T-helper 9 cell (primary cell): ENCODE measurements at places on chromosomes 13 and 19.

GRCh38 chr19:17243211-17243829 is 2.4 kb downstream of the NR2F6 start:
- no peak for DNase-seq

- DNase-seq = peak; percentile 57
Measured at GRCh38 chr13:114130837-114131582, 1.4 kb downstream of the RASA3 start.

GRCh38 chr13:96141032-96141431 is 51.1 kb downstream of the HS6ST3 start:
- no peak for DNase-seq

DNA sequence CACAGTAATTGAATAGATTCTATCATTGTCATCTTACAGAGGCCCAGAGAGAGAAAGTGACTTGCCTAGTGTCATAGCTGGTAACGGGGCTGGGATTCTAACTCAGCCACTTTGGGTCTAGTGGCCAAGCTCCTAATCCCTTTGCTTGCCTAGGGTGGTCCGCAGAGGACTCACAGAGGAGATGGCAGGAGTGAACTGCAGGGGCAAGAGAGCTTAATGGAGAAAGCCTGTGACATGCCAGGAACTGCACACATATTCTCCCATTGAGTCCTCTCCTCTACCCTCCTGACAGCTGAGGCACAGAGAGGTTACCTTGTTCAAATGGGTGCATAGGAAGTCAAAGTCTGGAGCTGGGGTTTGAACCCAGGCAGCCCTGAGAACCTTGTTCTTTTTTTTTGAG is 2.7 kb downstream of the LSR start:
- DNase-seq = no peak

GRCh38 chr13:89755729-89756492 is 1591.6 kb upstream of the MIR17HG start:
- no peak for DNase-seq

DNA sequence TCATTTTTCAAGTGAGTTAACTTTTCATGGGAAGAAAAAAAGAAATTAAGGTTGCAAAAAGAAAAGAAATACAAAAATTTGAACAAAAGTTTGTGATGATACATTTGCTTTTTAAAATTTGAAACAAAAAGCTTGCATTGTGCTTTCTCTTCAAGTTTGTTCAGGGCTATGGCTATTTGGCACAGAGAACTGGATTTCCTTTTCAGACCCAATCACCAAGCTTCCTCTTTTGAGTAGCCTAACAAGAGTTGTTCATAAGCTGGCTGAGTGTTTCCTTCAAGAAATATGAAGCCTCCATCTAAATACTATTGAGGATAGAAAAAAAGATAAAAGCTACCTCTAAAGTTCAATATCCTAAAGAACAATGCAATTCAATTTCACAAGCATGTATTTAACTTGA is 787.8 kb downstream of the LIG4 start:
- DNase-seq = no peak

DNA sequence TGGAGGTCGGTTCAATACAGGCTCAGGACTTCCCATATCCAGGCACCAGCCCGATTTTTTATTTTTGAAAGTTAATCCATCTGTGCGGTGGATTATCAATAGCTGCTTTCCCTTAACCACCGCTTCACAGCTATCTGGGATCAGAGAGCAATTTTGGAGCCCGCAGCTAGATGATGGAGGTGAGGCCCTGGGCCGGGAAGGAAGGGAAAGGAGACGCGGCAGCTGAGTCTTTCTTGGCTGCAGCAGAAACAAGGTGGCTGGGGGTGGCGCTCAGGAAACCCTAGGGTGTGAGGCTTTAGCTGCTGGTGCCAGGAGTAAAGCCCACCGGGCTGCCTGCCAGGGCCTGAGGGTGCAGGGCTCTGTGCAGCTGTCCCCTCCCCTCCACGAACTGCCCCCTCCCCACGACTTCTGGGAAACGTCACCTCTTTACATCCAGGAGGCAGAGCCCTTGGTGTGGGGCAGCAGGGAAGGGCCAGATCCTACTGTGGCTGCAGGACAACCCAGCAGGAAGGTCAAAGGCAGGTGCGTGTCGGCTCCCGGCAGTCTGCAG is 307.0 kb downstream of the ZNF536 start:
- DNase-seq = no peak

- no peak for DNase-seq
Measured at GRCh38 chr13:68386808-68387207, 1156.7 kb upstream of the PCDH9 start.
